ENCODE measurements at places on chromosomes 5 and 9. TPM values are rescaled to one million over a fixed set of nuclear protein-coding genes. Genes with fewer than 3 reads are reported as not detected.

- no peak for DNase-seq
These were observed 12.0 kb downstream of the IFNE start for GRCh38 chr9:21470126-21470525.

DNA sequence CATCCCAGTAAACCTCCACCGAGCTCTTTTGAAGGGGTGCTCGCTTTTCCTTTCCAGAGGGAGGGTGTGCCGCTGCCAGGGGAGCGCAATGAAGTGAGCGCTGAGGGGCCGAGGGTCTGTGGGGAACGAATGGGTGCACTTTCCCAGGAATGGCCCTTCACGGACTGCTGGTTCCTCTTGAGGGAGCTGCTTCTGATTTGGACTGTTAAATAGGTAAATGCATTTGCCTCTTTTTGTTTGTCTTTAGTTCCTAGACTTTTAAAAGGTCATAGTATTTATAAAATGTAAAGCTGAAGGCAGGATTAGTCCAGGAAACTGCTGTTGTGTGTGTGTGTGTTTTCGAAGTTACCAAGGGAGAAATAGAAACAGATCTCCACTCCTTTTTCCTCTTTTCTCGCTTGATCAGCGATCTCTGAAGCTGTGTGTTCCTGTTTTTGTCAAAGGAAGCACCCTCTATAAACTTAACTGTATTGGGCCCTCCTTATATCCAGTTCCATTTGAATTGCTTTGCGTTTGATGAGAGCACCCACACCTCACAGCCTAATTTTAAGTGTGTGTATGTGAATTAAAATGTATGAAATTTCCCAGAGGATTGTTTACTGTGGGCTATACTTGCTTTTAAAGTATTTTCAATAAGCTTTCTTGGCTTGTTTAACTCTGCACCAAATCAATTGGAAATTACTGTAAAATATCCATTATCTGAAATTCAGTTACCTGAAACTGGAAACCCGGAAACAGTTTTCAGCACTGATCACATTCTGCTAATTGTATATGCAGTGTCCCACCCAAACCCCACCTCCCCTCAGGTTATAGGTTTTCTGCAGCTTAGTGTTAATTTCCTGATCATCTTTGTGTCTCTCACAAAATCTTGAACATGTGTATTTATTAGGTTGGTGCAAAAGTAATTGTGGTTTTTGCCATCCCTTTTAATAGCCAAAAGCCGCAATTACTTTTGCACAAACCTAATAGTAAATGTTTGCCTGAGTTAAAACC lies 966 bp downstream of the SNX2 start:
- DNase-seq = no peak

DNA sequence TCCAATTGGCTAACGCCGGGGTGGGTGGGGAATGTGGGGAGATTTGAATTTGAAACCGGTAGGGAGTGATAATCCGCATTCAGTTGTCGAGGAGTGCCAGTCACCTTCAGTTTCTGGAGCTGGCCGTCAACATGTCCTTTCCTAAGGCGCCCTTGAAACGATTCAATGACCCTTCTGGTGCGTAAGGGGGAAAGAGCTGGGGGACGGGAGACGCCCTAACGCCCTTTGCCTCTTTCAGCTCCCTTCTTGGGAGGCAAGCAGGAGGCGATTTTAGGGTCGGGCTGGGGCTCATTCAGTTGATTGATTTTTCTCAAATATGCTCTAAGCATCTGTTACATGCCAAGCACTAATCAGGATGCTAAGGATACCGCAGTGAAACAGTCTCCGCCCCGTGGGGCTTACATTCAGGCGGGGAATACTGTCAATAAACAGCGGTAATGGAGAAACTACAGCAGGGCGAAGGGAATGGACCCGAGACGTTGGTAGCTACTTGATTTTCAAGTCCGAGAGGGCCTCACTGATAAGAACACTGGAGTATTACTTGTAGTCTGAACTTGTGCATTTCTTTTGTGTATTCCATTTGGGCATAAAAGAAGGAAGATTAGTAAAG lies at the start of gene HMMR:
Gene HMMR, plus strand, starts transcription at position 71 of the 610 bp plus-strand sequence. Its CDS starts 61 bp downstream, at position 132.
- DNase-seq = no peak

The PCDHGC5 gene
- 2.3 TPM for total RNA-seq

GRCh38 chr5:74272024-74272775 lies 368.3 kb downstream of the ENC1 start:
- no peak for DNase-seq

DNA sequence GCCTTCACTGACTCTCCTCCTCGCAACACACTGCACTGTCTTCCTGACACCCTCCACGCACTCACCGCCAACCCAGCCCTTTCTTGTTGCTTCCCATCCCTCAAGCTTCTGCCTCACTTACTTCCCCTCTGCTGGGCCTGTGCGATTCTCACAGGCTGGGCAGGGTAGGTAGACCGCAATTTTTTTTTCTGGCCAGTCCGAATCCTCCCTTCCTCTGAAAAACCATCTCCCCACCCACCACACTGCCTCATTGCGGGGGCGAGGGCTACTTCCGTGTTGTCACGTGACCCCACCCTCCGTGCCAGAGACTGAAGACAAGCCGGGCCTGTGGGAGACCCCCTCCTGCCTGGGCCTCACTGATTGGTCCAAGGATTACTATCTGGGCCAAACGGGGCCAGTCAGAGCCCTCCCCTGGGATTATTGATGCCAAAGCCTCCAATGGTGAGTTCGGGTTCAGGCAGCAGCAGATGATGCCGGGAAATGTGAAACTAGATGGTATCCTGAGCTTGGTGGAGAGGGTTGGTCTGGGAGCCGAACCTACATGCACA lies 73.1 kb downstream of the STK10 start:
- peak; percentile 85 for DNase-seq

- DNase-seq = no peak
These were observed 4.3 kb downstream of the ANXA6 start for GRCh38 chr5:151153300-151153699.

The CBY3 gene
- total RNA-seq = not detected

- DNase-seq = peak; percentile 49
These were observed 44.6 kb downstream of the CXXC5 start for GRCh38 chr5:139692679-139693308.

- DNase-seq = no peak
These were observed 6.8 kb downstream of the HSD17B4 start for GRCh38 chr5:119458911-119459632.

The PSMB7 gene
- total RNA-seq = 138 TPM

The ELAVL2 gene
- not detected for total RNA-seq

The TMOD1 gene
- 177 TPM for total RNA-seq

The SPATA31C1 gene
- not detected for total RNA-seq

DNA sequence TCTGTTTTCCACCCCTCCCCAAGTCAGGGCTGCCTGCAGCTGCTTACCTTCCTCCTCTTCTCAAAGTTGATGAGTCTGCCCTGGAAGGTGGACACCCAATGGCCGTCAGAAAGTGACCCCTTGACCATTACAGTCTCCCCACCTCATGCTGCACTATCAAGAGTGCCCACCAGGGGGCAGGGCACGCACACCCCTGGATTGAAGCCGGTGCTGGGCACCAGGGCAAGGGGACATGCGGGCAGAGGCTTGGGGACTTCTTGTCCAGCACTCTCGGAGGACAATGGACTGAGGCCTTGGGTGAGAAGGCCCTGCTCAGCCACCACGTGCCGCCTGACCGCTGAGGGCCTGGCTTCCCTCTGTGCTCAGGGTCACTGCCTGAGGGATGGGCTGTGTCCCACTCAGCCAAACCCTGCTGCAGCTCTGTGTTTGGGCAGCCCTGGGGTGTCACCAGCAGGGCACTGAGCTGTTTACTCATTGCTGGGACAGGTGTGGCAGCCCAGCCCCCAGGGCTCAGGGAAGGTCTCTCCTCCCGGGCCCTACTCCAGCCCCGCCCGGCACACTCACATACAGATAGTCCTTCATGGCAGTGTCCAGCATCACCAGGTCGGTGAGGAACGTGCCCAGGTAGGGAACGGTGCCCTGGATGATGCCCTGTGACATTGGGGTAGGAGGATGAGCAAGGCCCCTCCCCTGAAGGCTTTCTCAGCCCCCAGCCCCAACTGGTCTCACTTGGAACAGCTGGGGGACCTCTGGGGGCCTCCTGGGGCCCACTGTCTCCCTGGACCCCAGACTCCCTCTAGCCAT lies 17.7 kb downstream of the RALGDS start:
- peak; percentile 66 for DNase-seq

DNA sequence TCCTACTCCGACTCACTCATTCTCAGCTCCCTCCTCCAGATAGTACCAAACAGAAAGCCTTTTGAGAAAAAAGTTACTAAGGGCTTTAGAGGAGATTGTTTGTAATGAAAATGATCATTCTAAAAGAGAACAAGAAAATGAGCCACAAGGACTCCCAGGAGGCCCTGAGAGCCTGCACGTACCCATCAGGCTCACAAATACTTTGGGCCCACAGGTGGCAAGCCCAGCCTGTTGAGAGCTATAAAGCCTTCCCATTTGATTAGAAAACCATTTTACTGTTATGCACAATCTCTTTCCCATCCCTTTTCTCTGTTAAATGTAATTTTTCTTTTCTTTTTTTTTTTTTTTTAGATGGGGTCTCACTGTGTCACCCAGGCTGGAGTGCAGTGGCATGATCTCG lies 136.1 kb downstream of the LHFPL2 start:
- no peak for DNase-seq

DNA sequence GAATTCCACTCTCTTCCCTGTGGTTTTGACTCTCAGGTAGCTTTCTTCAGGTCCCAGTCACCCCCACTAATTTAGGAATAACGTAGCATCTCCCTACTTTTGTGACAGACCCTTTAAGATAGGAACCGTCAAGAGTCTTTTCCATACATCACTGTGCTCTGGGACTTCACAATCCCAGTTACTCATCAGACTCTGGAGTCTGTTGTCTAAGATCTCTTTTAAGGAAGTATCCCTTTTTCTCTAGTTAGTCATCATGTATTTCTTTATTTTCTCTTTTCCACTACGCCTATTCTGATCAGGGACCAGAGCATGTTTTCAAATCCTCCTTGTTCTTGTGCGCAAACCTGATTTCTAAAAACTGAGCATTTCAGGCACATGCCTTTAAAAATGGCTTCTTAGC lies 143.0 kb downstream of the GOLPH3 start:
- no peak for DNase-seq

DNA sequence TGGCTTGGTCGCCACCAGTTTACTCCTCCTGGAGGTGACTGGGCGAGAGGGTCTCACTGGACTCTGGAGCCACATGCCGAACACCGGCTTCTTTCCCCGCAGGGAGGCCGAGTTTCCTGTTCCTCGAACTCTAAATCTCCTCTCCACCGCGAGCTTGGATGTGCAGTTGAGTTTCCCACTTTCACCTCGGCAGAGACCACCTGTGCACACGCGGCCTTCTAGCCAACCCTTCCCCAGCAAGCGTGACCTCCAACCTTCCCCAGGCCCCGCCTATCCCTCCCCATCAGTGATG lies 380.1 kb downstream of the IRX2 start:
- no peak for DNase-seq

GRCh38 chr9:124973807-124974206 lies 32.9 kb upstream of the GOLGA1 start:
- DNase-seq = no peak

- no peak for DNase-seq
These were observed 76.6 kb upstream of the ADAMTS16 start for GRCh38 chr5:5063533-5063953.

DNA sequence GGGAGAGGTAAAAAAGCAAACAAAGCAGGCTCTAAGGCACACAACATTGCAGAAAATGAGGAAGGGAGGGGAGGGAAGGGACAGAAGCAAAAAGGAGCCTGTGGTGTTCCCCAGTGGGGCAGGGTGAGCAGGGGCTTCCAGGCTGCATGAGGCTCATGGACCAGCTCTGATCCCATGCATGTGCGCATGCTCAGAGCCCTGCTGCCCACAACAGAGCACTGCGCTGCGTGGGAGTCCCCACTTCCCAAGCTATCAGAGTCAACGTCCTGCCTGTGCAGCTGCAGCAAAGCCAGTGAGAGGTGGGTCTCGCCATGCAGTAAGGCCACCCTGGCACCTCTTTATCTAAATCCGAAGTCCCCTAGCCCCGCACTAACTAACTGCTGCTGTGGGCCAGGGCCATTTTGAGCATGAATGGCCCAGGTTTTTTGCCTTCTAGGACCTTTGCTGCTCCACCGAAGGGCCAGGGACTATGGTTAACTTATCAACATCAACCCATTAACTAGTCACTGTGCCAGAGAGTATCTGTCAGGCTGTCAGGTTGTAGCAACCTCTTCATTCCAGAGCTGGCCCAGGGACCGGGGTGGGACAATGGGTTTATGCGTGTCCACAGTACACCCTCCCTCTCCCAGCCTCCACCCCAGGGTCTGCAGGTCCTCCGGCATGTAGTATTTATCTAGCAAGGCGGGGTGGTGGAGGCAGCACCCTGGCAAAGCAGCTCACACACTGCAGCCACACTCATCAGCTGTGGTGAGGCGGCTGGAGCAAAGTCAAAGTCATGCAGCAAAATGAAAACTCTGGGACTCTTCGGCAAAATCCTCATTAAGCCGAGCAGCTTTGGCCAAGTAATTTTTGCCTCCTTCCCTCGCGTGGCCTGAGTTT lies 123.6 kb downstream of the SAXO1 start:
- DNase-seq = no peak

GRCh38 chr5:151648089-151648488 lies 38.6 kb downstream of the SPARC start:
- DNase-seq = no peak

The ZNF300 gene
- 1.6 TPM for total RNA-seq

The RLN1 gene
- not detected for total RNA-seq

The SLC34A1 gene
- total RNA-seq = not detected

The SHOC1 gene
- total RNA-seq = not detected

- DNase-seq = no peak
These were observed 57.8 kb downstream of the RORB start for GRCh38 chr9:74554751-74555419.

- peak; percentile 92 for DNase-seq
These were observed at the start of gene RAPGEF1 for GRCh38 chr9:131739959-131740648. Gene RAPGEF1 (minus strand): TSS chr9:131740076. CDS start chr9:131739830, 246 bp downstream.

GRCh38 chr5:74212336-74212735 lies 428.2 kb downstream of the ENC1 start:
- DNase-seq = no peak

The CACFD1 gene
- total RNA-seq = 13.7 TPM

The INSYN2B gene
- total RNA-seq = 0.25 TPM

The IL5 gene
- not detected for total RNA-seq

- no peak for DNase-seq
These were observed 2.2 kb downstream of the RAD1 start for GRCh38 chr5:34913072-34913471.

DNA sequence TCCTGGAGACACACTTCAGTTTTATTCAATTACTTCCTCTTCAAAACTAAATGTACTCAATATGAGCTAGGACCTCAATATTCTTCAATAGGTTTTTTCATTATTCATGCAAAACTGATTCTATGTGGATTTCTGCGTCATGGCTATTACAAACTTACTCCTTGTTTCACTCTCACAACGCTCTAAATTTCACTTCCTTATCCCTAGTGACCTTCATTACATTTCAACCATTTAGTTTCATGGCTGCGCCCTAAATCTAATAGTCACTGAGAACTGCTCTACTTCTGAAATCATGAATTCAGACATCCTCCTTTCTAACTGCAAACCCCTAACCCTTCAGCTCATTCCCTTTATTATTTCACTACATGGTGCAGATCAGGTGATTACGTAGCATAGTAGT lies 93.9 kb downstream of the SLC25A46 start:
- no peak for DNase-seq

DNA sequence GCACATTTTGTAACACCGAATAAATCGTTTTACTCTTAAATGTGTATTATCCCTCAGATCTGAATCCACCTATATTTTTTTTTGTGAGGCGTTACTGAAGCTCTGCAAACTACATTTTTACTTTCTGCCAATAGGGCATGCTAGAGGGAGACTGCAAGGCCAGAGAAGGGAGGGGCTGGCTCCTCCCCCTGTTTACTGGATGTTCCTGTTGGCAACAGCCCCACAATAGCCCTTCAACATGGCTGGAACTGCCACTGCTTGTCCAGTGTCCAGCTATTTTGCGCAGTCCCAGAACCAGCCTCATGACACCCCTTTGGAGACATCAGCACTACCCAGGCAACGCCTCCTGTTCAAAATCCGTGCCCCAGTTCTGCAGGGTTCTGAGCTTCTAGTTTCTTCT lies 85.4 kb upstream of the MIER3 start:
- no peak for DNase-seq

Data from right cardiac atrium (tissue), 5 donors.